ENCODE measurements at places on chromosomes 12 and 14.
A peak's percentile ranks its signal among the peaks of the same experiment; 100 is the strongest.

- H3K36me3 ChIP-seq = no peaks in the 10 kb centered on the region
- DNase-seq = no peak
- no peaks in the 10 kb centered on the region for H3K27me3 ChIP-seq
- peaks cover 22% of the 10 kb centered on the region for H3K4me1 ChIP-seq
Measured at GRCh38 chr14:100078216-100078803, 13.1 kb downstream of the EVL start.

DNA sequence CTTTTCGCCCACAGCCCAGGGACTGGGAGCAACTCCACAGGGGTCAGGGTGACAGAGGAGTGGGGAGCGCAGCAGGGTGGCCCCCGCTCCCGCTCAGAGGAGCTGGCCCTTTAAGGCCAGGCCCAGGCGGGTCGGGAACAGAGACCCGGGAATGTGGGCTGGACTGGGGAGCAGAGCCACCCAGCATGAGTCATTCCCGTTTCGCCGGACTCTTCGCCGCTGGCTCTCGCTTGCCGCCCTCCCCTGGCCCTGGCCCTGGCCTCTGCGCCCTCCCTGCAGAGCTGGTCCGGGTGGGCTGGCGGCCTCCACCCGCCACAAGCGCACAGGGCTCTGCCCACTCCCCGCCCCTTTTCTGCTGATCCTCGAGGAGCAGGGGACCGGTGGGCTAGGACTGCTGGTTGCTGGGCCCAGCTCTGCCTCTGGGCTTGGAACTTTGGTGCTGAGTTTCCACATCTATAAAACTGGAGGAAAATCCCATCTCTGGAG, 92.8 kb downstream of the NINJ2 start:
- peak overlapping the region; percentile 72 for H3K4me3 ChIP-seq
- peak overlapping the region; percentile 84 for H3K27ac ChIP-seq
- peak; percentile 86 for DNase-seq
- H3K27me3 ChIP-seq = no peaks in the 10 kb centered on the region
- no peaks in the 10 kb centered on the region for H3K36me3 ChIP-seq

DNA sequence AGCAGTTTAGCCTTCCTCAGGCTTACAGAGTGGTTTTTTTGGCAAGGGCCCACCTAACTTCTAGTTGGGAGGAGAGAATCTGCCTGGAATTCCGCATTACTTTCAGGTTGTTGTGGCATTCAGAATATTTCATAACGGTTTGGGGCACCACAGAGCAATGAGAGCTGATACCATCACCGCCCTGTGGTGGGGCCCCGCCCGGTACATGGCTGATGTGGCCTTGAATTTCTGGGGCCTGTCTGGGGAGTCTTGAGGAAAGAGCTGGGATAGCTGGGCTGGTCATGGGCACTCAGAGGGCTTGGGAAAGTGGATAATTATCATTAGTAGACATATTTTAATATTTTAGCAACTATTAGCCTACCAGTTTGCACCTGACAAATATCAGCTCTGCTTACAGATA, 4.2 kb downstream of the TESPA1 start:
- H3K4me3 ChIP-seq = no peak overlapping the region
- H3K27ac ChIP-seq = no peak overlapping the region
- H3K4me1 ChIP-seq = peaks cover 8% of the 10 kb centered on the region

- DNase-seq = peak; percentile 30
- no peak overlapping the region for H3K4me3 ChIP-seq
- no peaks in the 10 kb centered on the region for H3K36me3 ChIP-seq
- H3K4me1 ChIP-seq = no peaks in the 10 kb centered on the region
- H3K27ac ChIP-seq = no peak overlapping the region
- peaks cover 5% of the 10 kb centered on the region for H3K27me3 ChIP-seq
Measured at GRCh38 chr14:91830777-91831176, 36.6 kb downstream of the TC2N start.

DNA sequence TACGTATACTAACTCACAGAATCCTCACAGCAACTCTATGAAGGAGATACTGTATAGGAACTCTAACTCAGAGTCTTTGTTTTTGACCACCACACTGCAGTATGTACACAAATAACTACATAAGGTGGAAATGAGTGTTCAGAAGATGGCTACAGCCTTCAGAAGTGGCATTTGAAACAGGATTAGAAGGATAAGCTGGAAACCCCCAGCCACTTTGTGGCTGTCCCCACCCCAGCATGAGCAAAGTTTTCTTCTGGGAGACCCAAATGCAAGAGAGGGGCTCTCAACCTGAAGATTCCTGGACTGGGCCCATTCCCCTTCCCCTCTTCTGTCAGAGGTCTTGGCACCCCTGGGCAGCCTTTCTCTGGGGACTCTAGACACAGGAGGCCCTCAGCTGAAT, 43.2 kb upstream of the PNMA1 start:
- peaks cover 87% of the 10 kb centered on the region for H3K4me1 ChIP-seq
- H3K27ac ChIP-seq = peak overlapping the region; percentile 98
- H3K27me3 ChIP-seq = no peaks in the 10 kb centered on the region

- H3K27ac ChIP-seq = no peak overlapping the region
- peak; percentile 90 for DNase-seq
- peaks cover 66% of the 10 kb centered on the region for H3K36me3 ChIP-seq
- no peaks in the 10 kb centered on the region for H3K27me3 ChIP-seq
- H3K4me1 ChIP-seq = peaks cover 3% of the 10 kb centered on the region
- H3K4me3 ChIP-seq = no peak overlapping the region
Measured at GRCh38 chr14:95442633-95443021, 73.8 kb downstream of the SYNE3 start.

GRCh38 chr12:13316587-13317246, 120.2 kb downstream of the EMP1 start:
- H3K36me3 ChIP-seq = no peaks in the 10 kb centered on the region
- H3K4me1 ChIP-seq = peaks cover 5% of the 10 kb centered on the region
- no peak overlapping the region for H3K27ac ChIP-seq
- no peak for DNase-seq
- H3K4me3 ChIP-seq = no peak overlapping the region

GRCh38 chr14:94424371-94424770, 28.2 kb downstream of the SERPINA11 start:
- peaks cover 15% of the 10 kb centered on the region for H3K27me3 ChIP-seq
- no peak for DNase-seq
- H3K4me1 ChIP-seq = no peaks in the 10 kb centered on the region
- no peak overlapping the region for H3K27ac ChIP-seq
- no peak overlapping the region for H3K4me3 ChIP-seq

- H3K27ac ChIP-seq = no peak overlapping the region
- no peaks in the 10 kb centered on the region for H3K36me3 ChIP-seq
- no peaks in the 10 kb centered on the region for H3K27me3 ChIP-seq
- DNase-seq = no peak
- peaks cover 5% of the 10 kb centered on the region for H3K4me1 ChIP-seq
Measured at GRCh38 chr12:67433385-67434175, 164.4 kb downstream of the CAND1 start.

All from muscle of leg (tissue), 16 donors.